ENCODE measurements at places on chromosomes 5 and 9.
A peak's percentile ranks its signal among the peaks of the same experiment; 100 is the strongest.

DNA sequence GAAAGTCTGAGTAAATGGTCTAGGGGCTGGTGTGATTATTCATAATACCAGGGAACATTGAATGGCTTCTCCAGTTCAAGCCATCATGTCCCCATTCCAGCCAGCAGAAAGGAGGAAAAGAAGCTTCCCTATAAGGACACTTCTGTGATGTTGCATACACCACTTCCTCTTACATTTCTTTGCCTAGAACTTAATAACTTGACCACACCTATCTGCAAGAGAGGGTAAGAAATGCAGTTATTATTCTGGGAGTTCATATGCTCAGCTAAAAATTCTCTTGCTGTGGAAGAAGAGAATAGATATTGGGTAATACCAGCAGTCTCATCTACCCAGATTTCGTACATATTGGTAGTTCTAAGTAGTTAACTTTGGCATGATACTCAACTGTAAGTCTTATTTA, 166.1 kb downstream of the SLC28A3 start:
- DNase-seq: no peak

- no peak for DNase-seq
These were observed 32.8 kb upstream of the MCTP1 start for GRCh38 chr5:95317687-95318086.

DNA sequence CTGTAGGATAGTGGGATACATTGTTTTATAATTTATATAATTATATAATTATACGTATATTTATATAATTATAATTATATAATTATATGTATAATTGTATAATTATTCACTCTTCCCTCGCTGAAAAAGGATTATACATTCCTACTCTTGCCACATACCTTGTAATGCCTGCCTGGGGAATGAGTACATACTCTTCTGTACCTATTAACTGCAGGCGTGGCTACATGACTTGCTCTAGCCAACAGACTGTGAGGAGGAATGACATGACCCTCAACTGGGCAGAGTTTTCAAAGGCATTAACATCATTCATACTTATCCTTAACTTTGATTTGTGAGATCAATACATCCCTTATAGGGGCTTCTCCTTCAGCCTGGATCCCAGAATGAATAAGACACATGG, 19.1 kb downstream of the ERMP1 start:
- DNase-seq: no peak

- DNase-seq: no peak
These were observed 10.0 kb downstream of the TLE4 start for GRCh38 chr9:79581794-79582193.

DNA sequence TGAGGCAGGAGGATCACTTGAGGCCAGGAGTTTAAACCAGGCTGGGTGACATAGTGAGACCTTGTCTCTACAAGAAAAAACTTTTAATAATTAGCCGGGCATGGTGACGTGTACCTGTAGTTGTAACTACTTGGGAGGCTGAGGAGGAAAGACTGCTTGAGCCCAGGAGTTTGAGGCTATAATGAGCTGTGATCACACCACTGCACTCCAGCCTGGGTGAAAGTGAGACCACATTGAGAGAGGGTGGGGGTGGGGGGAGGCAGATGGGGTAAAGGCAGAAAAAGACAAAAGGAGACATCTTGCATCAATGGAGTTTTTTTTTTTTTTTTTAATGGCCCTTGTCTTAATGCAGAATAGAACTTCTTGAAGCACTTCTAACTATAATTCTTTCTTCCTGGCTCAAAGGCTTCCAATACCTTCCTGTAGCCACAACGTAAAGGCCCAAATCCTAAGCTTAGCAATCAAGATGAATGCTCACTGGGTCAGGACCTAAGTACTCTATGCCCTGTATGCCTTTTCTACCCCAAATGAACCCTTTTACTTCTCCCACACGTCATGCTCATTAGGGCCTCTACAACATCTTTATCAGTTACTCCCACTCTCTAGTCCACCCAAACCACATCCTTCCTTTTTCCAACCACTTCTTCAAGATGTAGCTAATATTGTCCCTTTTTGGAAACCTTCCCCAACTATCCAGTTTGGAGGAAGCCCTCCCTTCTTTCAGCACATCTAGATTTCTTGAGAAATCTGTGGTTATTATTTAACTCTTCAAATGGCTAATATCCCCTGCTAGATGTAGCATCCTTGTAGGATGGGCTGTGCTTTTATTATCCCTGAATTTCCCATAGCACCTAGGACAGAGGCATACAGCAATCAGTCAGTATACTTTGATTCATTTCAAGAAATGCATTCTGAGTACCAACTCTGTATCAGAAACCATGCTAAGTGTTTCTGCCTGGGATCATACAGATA, 40.8 kb downstream of the CSF2 start:
- no peak for DNase-seq

DNA sequence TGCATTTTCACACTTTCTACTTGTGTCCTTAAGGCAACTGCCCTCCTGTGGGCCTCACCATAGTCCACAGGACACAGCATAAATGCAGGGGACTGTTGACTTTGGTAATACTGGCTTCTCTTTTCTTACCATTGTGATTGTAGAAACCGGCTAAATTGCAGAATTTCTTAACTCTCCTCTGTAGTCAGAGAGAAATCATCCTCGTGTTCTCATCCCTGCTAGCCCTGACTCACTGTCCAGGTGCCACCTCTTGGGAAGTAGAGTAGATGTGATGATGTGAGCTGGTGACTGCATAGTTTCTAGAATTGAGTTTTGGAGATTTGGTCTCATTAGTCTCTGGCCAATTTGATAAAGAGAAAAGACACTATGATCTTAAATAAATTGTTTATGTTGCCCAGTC, 5.5 kb downstream of the PHF24 start:
- no peak for DNase-seq

DNA sequence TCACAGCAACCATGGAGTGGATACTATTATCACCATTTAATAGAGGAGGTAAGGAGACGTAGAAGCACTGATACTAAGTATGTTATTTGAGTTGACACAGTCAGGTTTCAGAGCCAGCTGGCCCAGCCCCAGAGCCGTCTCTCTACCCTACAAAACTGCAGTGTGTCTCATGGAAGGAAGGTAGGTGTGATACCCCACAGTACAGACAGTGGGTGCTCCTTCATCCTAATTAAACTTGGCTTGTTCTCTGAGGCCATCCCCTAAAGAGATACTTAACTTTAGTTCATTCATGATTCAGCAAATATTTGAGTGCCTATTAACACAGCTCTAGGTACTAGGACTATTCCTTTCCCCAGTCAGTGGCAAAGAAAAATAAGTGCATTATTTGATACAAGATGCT, 22.6 kb downstream of the PIP5K1B start:
- no peak for DNase-seq

DNA sequence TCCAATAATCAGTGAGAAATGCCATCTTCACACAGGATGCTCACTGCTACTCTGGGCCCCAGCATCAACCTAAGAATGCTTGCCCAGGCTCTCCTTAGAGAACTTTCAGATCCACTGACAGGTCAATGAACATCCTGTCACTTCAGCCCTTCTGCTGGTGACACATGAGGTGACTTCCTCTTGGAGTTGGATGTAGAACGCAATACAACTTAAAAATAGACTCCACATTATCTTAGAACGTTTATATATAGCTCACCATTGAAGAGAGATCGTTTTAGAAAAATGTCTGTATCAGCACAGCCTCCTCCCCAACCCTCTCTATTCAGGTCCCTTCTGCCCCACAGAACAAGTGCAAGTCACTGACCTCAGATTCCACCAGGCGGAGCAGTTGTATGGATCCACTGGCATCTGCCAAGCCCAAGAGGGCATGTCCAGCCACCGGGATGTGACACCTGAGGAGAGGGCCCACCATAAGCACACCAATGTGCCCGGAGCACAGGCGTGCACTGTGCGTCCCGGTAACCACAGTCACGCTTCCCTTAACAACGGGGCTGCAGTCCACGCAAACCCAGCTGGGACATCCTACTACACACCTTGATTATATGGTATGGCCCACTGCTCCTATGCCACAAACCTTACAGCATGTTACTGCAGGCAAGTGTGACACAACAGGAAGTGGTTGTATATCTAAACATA, 2.9 kb downstream of the DPH7 start:
- no peak for DNase-seq

DNA sequence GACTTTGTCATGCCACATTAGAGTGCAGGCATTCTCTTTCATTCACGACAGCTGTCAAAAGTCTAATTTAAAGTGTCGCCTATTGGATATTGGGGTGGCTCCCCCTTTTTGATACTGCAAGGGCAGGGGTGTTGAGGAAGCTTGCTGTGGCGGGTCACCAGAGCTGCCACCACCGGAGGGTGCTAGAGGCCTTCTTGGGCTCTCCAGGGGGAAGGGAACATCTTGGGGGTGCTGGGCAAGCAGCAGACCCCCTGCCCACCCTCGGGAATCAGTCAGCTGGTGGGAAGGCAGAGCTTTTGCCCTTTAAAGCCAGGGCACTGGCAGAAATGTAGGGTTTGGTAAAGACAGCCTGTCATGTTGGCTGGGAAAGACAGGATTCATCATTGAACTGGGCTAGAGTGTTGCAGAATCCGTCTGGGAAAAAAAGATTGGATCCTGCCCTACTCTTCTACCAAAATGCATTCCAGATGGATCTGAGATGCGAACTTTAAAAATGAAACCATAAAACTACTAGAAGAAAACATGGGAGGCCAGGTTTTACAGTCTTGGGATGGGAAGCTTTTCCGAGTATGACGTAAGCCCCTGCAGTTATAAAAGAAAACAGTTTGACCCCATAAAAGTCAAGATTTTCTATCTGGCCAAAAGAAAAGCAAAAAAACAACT, 22.3 kb downstream of the COL5A1 start:
- DNase-seq: no peak

- DNase-seq: no peak
These were observed 133.0 kb upstream of the PTCH1 start for GRCh38 chr9:95649801-95650213.

- DNase-seq: no peak
These were observed 586 bp downstream of the HMGXB3 start for GRCh38 chr5:150000990-150001659.

DNA sequence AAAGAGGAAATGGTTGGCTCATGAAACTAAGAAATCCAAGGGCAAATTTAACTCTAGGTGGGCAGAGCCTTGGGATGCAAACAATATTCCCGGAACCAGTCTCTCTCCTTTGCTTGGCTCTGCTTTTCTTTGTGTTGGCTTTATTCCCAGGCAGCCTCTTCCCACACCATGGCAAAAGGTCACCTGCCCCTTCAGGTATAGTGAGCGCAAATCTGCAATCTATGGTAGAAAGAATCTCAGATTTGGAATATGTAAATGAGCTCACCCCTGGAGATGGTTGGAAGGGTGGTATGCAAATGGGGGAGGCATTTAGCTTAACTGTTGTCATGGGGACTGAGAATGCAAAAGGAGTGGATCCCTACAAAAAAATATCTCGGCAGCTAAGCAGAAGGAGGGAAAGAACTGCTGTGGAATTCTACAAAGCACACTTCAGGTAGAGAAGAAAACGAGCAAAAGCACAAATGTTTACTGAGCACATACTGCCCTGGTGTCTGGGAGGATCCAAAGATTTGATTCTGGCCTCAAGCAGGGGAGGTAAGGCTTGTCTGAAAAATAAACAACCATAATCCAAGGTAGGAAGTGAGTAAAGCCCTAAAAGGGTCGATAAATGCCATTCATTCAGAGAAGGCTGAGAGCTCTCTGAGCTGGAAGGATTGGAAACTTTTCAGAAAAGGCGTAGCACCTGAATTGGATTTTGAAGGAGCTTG, 139.7 kb downstream of the TLE1 start:
- no peak for DNase-seq

GRCh38 chr5:153618867-153619266, 128.4 kb downstream of the GRIA1 start:
- DNase-seq: no peak

- DNase-seq: no peak
These were observed 200.5 kb upstream of the KLF9 start for GRCh38 chr9:70614786-70615463.

- no peak for DNase-seq
These were observed 280.4 kb downstream of the ZSWIM6 start for GRCh38 chr5:61612431-61612830.

DNA sequence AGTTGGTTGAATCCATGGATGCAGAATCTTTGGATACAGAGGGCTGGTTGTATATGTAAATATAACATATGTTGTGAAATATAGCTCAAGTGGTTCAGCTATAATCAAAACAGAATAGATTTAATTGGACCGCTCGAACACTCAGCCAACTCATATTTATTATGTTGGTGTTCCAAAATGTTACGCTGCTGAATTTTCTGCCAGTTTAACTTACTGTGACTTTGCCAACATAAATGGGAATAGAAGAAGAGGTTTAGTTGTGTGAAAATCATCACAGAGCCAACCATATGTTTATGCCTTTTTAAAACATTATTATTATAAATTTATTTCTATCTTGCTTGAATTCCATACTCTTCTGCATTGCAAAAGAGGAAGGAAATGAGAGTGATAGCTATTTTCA, 178.2 kb upstream of the FBXL7 start:
- no peak for DNase-seq

DNA sequence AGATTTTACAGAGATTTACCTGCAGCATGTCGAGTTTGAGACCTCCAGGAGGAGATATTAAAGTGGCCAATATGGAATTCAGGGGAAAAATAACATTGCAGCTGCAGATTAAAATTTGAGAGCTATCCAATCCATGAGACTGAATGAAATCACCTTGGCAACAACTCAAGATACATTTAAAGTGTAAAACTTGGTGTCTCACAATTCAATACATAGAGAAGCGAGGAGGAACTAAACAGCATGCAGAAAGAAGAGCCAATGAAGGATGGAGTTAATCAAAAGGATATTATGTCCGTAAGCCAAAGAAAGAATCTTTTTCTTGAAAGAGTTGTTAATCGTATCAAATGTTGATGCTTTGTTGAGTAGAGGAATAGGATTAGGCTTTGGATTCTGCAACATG, 455.1 kb downstream of the CDH18 start:
- DNase-seq: no peak

- DNase-seq: peak; percentile 71
These were observed 264.0 kb upstream of the ITGA1 start for GRCh38 chr5:52523701-52524100.

GRCh38 chr5:95770830-95771708, 39.9 kb downstream of the RHOBTB3 start:
- DNase-seq: no peak

- no peak for DNase-seq
These were observed 65.5 kb upstream of the ABCA1 start for GRCh38 chr9:104993291-104993963.

DNA sequence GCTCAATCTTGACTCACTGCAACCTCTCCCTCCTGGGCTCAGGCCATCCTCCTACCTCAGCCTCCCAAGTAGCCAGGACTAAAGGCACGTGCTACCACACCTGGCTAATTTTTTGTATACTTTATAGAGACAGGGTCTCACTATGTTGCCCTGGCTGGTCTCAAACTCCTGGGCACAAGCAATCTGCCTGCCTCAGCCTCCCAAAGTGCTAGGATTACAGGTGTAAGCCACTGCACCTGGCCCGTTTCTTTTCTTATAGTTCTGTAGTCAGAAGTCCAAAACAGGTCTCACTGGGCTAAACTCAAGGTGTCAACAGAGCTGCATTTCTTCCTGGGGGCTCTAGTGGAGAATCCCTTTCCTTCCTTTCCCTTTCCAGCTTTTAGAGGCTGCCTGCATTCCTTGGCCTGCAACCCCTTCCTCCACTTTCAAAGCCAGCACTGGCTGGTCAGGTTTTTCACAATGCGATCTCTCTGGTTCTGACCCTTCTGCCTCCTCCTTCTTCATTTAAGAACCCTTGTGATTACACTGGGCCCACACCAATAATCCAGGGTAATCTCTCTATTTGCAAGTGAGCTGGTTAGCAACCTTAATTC, 16.3 kb downstream of the IRF1 start:
- DNase-seq: no peak

All from NCI-H187 (cell line).